Calu3 (cell line): ENCODE measurements at places on chromosomes 6 and 20. TPM values are rescaled to one million over a fixed set of nuclear protein-coding genes. Genes with fewer than 3 reads are reported as not detected.

The PSMB1 gene
- 151 and 156 TPM in 2 replicates for total RNA-seq

The SNAP25 gene
- total RNA-seq: 0.73 and 0.83 TPM in 2 replicates

The REM1 gene
- total RNA-seq: not detected in 2 replicates

The PPIL1 gene
- total RNA-seq: 59.6 and 64.4 TPM in 2 replicates

The IMPG1 gene
- total RNA-seq: not detected in 2 replicates

The CLPSL2 gene
- total RNA-seq: not detected in 2 replicates

The BMP6 gene
- 0.17 and 0.27 TPM in 2 replicates for total RNA-seq

DNA sequence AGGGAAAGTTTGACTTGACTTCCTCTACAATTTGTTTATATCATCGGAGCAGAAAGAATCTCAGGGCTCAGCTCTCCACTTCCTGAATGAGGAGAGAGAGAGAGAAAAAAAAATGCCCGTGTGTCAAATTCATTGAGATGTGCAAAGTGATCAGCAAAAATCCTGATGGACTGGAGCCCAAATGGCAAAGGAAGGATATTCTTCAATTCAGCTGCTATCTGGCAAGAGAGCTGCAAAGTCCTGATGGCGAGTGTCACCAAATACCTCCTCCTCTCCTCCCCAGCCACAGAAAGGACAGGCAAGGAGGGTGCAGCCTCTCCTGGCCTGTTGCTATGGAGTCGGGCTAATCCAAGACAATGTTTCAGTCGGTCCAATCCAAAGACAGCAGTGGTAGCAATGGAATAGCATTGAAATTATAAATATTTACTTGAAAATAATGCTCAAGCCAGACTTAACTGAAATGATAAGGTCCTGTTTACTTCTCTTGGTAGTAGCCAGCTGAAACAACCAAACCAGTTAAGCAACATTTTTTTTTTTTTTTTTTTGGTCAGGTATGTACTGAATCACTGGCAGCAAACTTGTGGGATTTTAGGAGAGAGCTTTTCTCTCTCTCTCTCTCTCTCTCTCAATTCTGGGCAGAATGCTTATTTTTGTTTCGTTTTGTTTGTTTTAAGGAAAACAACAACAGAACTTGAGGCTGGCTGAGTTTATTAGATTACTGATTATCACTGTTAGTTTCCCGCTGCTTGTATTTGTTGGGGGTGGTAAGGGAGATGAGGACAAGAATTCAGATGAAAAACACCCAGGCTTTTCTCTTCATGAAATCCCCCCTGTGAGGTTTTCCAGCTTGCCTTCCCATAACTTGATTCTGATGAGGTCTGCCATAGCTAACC is 204.2 kb downstream of the BCAS1 start:
- DNase-seq: peak; percentile 66
- H3K4me1 ChIP-seq: peaks cover 63% of the 10 kb centered on the region
- H3K27ac ChIP-seq: peak overlapping the region; percentile 55

DNA sequence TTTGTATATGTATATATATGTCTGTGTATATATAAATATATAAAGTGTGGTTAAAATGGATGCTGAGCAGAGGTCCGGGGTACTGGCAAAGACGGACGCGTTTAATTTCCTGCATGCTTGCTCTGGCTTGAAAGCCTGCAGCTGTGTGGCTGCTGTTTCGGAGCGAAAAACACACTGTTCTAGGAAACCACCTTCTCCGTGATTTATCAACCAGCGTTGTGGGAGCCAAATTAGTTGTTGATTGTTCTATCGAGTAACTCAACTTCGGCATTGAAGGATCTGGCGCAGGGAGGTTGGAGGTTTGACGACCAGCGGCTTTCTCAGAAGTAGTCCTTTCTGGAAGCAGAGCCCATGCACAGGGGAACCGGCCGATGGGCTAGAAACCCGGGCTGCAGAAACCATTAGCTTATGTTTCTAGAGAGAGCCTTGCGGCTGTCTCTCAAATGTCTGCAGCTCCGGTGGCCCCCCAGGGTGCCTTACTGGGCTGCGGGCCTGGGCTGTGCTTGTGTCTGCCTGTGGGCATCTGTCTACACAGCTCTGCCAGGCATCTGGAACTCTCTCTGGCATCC is 81.8 kb downstream of the EDN3 start:
- H3K27ac ChIP-seq: no peak overlapping the region
- H3K4me3 ChIP-seq: no peak overlapping the region
- no peaks in the 10 kb centered on the region for H3K36me3 ChIP-seq
- DNase-seq: no peak
- peaks cover 85% of the 10 kb centered on the region for H3K27me3 ChIP-seq
- no peaks in the 10 kb centered on the region for H3K4me1 ChIP-seq

- H3K4me1 ChIP-seq: no peaks in the 10 kb centered on the region
- H3K27me3 ChIP-seq: no peaks in the 10 kb centered on the region
- no peak overlapping the region for H3K27ac ChIP-seq
- no peaks in the 10 kb centered on the region for H3K36me3 ChIP-seq
- H3K4me3 ChIP-seq: no peak overlapping the region
Measured at GRCh38 chr20:60862601-60863000, 389.5 kb upstream of the CDH4 start.

GRCh38 chr20:46509523-46509922 is 3.8 kb downstream of the ZNF334 start:
- H3K27ac ChIP-seq: no peak overlapping the region
- no peaks in the 10 kb centered on the region for H3K36me3 ChIP-seq
- no peaks in the 10 kb centered on the region for H3K4me1 ChIP-seq
- no peak overlapping the region for H3K4me3 ChIP-seq
- DNase-seq: no peak
- peaks cover 97% of the 10 kb centered on the region for H3K27me3 ChIP-seq

GRCh38 chr20:49635166-49635565 is 67.2 kb upstream of the PTGIS start:
- H3K36me3 ChIP-seq: peaks cover 64% of the 10 kb centered on the region
- peaks cover 10% of the 10 kb centered on the region for H3K4me1 ChIP-seq
- H3K27me3 ChIP-seq: no peaks in the 10 kb centered on the region
- H3K4me3 ChIP-seq: no peak overlapping the region
- no peak overlapping the region for H3K27ac ChIP-seq

DNA sequence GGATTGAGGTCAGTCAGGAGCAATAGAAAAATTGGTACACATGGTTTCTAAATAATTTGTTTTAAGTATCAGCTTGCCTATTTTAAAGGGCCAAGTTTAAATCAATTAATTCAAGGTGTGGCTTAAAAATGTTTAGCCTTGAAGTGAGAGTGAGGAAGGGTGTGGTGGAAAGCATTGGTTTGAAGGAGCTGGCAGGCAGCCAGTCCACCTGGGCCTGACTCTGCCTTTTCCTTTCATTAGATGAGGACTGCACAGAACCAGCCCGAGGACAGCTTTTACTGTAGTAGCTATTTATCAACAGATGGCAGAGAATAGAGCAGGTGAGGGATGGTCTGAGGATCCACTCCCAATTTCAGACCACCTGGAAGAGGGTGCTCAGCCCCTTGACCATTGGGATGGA is 42.4 kb downstream of the DHX35 start:
- H3K36me3 ChIP-seq: peaks cover 16% of the 10 kb centered on the region
- no peak overlapping the region for H3K27ac ChIP-seq
- no peaks in the 10 kb centered on the region for H3K27me3 ChIP-seq
- peaks cover 26% of the 10 kb centered on the region for H3K4me1 ChIP-seq
- peak; percentile 87 for DNase-seq

GRCh38 chr20:4082406-4083097 is 67.2 kb upstream of the RNF24 start:
- peak overlapping the region; percentile 14 for H3K4me3 ChIP-seq
- H3K36me3 ChIP-seq: peaks cover 11% of the 10 kb centered on the region
- DNase-seq: no peak
- peaks cover 24% of the 10 kb centered on the region for H3K27me3 ChIP-seq

DNA sequence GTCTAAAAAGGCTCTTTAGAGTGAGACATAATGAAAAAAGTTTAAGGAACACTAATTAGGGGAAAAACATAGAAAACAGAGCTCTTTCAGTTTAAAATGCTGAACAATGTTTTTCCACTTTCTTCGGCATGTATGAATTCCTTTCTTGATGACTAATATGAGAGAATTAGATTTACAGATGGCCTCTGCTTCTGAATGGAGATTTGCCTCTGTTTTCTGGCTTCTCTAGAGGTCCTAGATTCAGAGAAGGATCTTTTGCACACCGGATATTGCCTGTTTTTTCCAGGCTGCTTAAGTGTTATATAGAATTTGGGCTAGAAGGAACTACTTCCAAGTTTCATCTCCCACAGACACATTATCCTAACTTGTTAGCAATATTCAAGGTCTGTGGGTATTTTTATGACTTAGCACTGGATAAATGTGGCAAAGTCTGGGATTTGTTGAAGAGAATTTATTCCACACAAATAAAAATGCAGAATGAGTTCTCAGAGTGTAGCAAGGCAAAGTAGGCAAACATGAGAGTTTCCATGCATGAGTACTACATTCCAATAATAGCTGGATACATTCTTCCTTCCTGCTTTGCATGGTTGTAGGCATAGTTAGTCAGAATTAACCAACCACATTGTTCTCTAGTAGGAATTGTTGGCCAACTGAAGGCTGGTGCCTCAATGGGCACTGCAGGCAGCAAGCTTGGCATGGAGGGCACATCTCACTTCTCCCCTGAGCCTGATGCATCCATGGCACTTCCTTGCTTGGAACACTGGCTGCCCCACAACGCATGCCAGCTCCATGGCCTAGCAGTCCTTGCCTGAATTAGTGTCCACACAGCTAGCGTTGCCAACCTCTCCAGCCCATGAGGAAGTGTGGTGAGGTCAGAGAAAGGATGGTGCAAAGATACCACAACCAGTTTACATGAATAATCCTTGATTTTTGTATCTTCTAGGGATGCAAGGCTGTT is 224.2 kb downstream of the CLIC5 start:
- peaks cover 65% of the 10 kb centered on the region for H3K27me3 ChIP-seq
- no peaks in the 10 kb centered on the region for H3K4me1 ChIP-seq
- no peak overlapping the region for H3K4me3 ChIP-seq

- no peak for DNase-seq
- H3K27ac ChIP-seq: no peak overlapping the region
- H3K4me3 ChIP-seq: no peak overlapping the region
- H3K4me1 ChIP-seq: no peaks in the 10 kb centered on the region
Measured at GRCh38 chr6:124682751-124683150, 279.5 kb upstream of the RNF217 start.

GRCh38 chr20:42130810-42131596 is 512.8 kb upstream of the CHD6 start:
- no peak for DNase-seq
- no peak overlapping the region for H3K27ac ChIP-seq
- H3K4me1 ChIP-seq: no peaks in the 10 kb centered on the region
- no peak overlapping the region for H3K4me3 ChIP-seq

- no peaks in the 10 kb centered on the region for H3K4me1 ChIP-seq
- H3K27ac ChIP-seq: no peak overlapping the region
- no peak overlapping the region for H3K4me3 ChIP-seq
- no peaks in the 10 kb centered on the region for H3K36me3 ChIP-seq
- H3K27me3 ChIP-seq: peaks cover 60% of the 10 kb centered on the region
Measured at GRCh38 chr20:3687655-3688054, 5.8 kb upstream of the ADAM33 start.

- H3K27me3 ChIP-seq: no peaks in the 10 kb centered on the region
- peaks cover 17% of the 10 kb centered on the region for H3K4me1 ChIP-seq
- H3K36me3 ChIP-seq: peaks cover 75% of the 10 kb centered on the region
Measured at GRCh38 chr6:159687341-159687740, 5.7 kb downstream of the SOD2 start.

- no peak for DNase-seq
- no peaks in the 10 kb centered on the region for H3K4me1 ChIP-seq
- no peak overlapping the region for H3K4me3 ChIP-seq
- no peak overlapping the region for H3K27ac ChIP-seq
- no peaks in the 10 kb centered on the region for H3K27me3 ChIP-seq
Measured at GRCh38 chr6:16139556-16139955, 10.7 kb downstream of the MYLIP start.

GRCh38 chr6:28865401-28866204 is 58.2 kb downstream of the TRIM27 start:
- H3K4me1 ChIP-seq: peaks cover 23% of the 10 kb centered on the region
- peak overlapping the region; percentile 41 for H3K27ac ChIP-seq
- H3K36me3 ChIP-seq: peaks cover 40% of the 10 kb centered on the region
- peak overlapping the region; percentile 79 for H3K4me3 ChIP-seq

GRCh38 chr6:65700561-65700960 is 6.5 kb downstream of the EYS start:
- no peak overlapping the region for H3K4me3 ChIP-seq
- H3K27me3 ChIP-seq: no peaks in the 10 kb centered on the region
- no peaks in the 10 kb centered on the region for H3K36me3 ChIP-seq
- DNase-seq: no peak
- H3K4me1 ChIP-seq: no peaks in the 10 kb centered on the region

DNA sequence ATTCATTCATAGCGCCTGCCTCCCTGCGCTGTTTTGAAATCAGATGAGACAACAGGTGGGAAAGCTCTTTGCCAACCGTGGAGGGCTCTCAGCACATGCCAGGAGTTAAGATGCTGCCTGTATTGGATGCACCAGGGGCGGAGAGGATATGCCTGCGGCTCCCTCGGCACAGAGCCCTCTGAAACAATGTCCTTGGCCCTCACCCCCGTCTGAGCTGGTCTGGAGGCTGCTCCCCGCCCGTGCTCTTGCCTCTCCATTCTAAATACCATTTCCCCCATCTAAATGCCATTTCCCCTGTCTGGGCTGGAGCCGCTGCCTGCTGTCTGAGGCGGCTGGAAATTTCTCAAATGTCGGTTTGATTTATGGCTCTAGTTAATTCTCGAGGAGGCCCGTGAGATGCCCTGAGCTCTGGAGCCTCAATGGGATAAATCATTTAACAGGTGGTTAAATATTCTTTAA is 50.8 kb upstream of the MLN start:
- H3K27me3 ChIP-seq: peaks cover 100% of the 10 kb centered on the region
- no peak overlapping the region for H3K27ac ChIP-seq
- H3K4me1 ChIP-seq: no peaks in the 10 kb centered on the region
- no peak overlapping the region for H3K4me3 ChIP-seq

- peaks cover 27% of the 10 kb centered on the region for H3K4me1 ChIP-seq
- H3K27me3 ChIP-seq: no peaks in the 10 kb centered on the region
- H3K27ac ChIP-seq: no peak overlapping the region
- no peak overlapping the region for H3K4me3 ChIP-seq
- H3K36me3 ChIP-seq: no peaks in the 10 kb centered on the region
Measured at GRCh38 chr6:138510093-138510492, 10.8 kb upstream of the NHSL1 start.

DNA sequence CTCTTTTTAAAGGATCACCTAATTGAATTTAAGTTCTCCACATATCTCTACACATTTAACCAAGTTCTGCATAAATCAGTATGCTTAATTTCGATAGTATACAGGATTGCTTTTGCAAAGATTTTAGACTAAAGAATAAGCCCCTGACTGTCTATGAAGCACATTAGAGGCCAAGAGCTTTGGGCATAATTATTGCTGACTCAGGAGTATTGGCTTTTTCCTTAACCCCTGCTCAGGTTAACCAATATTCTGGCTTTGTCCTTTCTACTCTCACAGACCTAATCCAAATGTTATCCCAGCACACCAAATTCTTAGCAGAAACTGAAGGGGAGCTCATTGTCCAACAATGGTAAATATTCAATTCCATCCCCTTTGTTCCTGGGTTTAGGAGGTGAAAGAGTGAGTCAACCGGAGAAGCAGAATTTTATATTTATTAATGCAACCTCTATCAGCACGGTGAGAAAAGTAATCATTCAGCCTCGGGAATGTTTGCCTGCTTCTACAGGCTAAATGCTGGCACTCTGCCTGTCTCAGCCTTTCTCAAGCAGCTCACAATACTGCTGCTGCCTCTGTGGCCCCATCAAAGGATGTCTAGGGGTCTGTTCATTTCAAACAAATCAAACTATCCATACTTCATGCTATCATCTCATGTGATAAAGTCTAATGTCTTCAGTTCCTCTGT is 125.0 kb downstream of the SIM1 start:
- no peak overlapping the region for H3K27ac ChIP-seq
- no peak overlapping the region for H3K4me3 ChIP-seq
- peaks cover 26% of the 10 kb centered on the region for H3K4me1 ChIP-seq

- H3K36me3 ChIP-seq: no peaks in the 10 kb centered on the region
- DNase-seq: no peak
- H3K27me3 ChIP-seq: no peaks in the 10 kb centered on the region
Measured at GRCh38 chr20:9555781-9556180, 41.4 kb downstream of the LAMP5 start.
